ENCODE measurements at places on chromosomes 13 and 19.

DNA sequence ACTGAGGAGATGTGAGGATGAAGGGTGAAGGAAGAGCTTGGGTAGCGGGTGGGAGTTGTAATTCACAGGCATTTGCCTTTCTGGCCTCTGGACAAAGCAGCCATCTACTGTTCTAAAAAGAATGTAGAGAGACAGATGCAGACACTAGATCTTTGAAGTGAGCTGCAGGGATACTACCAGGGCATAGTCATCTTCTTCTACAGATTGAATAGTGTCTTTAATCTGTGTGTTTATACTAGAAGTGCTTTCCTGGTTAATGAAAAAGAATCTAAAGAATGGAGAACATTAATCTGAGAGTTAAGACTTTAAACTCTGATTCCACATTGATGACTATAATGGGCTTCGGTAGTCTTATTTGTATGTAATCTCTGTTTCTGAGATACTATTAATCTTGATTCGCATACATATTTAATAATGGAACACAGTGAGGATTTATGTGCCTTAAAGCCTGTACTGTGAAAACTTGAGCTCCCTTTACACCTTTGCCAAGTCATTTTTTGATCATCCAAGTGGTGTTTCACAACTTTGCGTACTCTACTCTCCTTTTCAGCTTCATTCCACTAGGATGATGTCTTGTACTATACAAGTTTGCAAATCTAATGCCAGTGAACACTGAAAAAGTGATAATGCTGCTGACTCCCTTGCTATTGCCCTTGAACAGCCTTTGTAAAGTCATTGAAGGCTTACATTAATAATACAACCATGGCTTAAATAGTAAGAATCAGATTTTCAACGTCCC, 2199.4 kb upstream of the PCDH20 start:
- DNase-seq, result no peak

DNA sequence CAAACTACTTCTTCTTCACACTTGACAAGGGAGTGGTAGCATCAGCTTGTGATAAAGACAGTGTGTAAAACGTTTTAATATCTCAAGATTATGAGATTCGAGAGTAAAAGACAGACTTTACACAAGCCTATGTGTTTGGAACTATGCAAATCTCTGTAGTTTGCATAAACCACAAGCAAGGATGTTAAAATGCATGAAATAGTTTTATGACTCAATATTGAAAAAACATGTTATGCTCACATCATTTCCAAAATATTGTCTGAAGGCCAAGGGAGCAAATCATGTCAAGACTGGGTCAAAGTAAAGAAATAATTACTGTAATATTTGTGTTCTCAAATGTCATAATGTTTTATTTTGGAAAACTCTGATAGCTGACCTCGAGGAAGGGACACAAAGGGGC, 316.8 kb upstream of the KLF12 start:
- no peak for DNase-seq

GRCh38 chr13:33179463-33179862, 106.1 kb downstream of the STARD13 start:
- no peak for DNase-seq

- no peak for DNase-seq
Measured at GRCh38 chr19:14654786-14655560, 19.7 kb downstream of the ADGRE3 start.

Data from amygdala (tissue), 56 donors.